Inflammatory macrophage treated with lipopolysaccharide for 4 hours (primary cell): ENCODE measurements at places on chromosomes 4 and X.

- no peak for DNase-seq
These were observed 160.3 kb upstream of the ANK2 start for GRCh38 chr4:112889199-112889598.

GRCh38 chrX:23784470-23785331, 1.7 kb downstream of the SAT1 start:
- DNase-seq: peak; percentile 82

GRCh38 chrX:108090491-108091263, 665 bp downstream of the PSMD10 start:
- peak; percentile 29 for DNase-seq

- DNase-seq: no peak
These were observed 779.3 kb downstream of the NLGN4X start for GRCh38 chrX:5449323-5449722.

DNA sequence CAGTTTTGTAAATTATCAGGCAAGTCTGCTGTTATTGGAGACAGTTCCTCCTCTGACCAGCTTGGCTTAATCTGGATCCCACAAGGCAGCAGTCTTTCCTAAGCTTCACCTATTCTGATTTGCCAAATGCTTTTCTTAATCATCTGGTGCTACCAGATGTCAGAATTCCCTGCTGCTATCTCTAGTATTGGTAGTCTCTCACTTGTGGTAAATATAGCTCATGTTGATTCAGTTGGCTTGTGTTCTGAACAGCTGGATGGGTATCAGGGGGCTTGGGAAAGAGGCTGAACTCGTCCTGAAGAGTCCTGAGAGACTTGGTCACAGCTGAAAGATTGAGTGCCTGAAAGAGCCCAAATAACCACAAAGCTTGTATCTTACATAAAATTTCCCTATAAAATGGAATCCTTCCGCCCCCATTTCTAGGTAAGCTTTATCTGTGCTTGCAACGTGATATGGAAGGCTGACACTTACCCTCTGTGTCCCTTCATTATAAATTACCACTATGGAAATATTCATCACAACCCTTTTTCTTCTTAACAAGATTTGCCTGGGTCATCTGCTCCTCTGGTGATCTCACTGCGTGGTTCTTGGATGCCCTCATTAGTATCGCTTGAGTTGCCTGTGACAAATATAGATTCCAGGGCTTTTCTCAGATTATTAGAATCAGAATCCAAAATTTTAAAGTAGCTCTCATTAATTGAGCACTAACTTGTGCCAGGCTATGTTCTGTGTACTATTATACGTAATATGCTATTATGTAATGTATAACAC, 104.1 kb upstream of the GPRIN3 start:
- no peak for DNase-seq

DNA sequence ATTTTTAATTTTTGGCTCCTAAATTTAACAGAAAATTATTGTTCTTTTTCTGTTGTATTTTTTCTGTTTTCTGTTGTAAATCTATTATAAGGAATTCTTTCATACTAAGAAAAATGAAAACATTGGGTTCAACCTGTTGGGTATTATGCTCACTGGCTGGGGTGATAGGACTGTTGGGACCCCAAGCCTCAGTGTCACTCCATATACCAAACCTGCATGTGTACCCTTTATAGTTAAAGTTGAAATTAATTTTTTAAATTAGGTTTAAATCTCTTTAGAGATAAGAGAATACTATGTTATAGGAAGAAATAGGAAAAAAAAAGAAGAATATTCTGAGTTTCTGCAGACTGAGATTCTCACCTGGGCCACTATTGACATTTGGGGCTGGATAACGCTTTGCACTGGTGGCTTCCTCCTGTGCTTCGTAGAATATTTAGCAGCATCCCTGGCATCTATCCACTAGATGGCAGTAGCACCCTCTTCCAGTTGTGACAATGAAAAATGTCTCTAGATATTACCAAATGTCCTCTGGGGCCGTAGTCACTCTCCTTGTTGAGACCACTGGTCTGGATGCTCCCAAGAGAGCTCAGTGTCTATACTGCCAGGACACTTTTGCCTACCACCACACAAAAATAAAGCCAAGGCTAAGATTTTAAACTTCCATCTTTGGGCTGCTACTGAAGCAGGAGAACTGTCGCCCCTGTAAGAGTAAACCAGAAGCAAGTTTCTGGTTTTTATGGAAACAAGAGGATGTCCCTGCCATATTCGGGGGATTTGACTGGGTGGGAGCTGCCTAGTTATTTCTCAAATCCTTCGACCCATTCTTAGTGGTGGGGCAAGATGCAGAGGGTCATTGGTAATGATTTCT, 22.4 kb upstream of the CLTRN start:
- peak; percentile 60 for DNase-seq

GRCh38 chr4:94575652-94576051, 123.9 kb downstream of the PDLIM5 start:
- DNase-seq: no peak

DNA sequence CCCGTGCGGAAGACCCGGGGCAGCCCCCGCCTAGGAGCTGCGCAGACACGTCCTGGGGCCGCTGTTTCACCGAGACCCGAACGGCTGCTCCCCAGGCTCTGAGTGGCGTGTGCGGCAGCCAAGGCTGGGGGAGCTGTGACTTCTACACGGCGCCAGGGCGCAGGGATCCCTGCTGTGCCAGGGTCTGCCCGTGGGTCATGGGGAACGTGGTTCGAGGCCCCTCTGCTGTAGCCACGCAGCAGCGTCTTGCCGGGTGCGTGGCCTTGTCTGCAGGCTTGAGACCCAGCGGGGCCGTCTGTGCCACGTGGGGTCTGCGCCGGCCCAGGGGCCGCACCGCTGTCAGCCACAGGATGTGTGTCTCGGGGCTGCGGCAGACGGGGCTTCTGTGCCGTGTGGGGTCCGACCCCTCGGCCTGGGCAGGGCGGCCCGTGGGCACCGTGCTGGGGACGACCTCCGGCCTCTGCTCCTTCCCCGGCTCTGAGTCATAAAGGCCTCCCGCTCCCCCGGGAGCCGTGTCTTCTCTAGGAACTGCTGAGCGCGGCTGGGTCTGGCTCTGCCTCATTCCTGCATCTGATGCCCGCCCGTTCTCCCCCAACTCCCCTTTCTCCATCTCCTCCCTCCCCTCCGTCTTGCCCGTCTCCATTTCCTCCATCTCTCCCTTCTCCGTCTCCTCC, 12.7 kb upstream of the GTPBP6 start:
- no peak for DNase-seq

- DNase-seq: no peak
These were observed 127.3 kb upstream of the WDR1 start for GRCh38 chr4:10243856-10244255.

DNA sequence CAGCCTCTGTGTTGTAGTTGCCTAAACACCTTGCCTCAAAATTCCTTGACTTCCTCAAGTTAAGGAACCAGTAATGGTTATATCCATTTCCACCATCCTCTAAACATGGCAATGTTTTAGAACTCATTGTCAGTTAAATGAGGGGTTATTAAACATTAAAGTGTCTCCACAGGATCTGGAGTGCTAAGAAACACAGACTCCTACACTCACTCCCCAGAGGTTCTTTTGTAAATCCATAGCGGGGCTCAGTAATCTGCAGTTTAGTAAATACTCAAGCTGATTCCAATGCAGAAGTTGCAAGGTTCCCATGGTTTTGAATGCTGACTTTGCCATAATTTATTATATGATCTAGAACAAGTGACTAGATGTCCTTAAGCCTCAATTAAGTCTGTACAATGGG, 245.5 kb downstream of the GPAT3 start:
- DNase-seq: no peak

DNA sequence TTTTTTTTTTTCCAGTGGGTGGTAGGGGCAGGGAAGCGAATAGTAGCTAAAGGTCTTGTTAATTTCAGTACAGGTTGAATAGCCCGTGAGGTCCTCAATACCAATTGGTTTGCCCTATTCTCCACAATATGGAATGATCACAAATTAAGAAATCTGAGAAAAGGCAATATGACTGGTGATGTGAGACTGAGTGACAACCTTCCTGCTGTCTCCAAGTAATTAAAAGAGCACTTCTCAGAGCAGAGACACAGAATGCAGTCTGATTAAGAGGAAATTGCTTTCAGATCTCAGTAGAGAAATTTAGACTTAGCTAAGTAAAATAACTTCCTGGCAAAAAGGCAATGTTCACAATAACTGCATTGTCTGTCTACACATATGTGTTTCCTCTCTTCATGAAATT, 23.0 kb downstream of the GPR174 start:
- no peak for DNase-seq

- DNase-seq: no peak
These were observed 56.4 kb downstream of the NBDY start for GRCh38 chrX:56785442-56785841.
